ENCODE measurements at places on chromosomes 2 and 18.

GRCh38 chr2:19337202-19337601 is 21.2 kb downstream of the OSR1 start:
- DNase-seq = no peak

DNA sequence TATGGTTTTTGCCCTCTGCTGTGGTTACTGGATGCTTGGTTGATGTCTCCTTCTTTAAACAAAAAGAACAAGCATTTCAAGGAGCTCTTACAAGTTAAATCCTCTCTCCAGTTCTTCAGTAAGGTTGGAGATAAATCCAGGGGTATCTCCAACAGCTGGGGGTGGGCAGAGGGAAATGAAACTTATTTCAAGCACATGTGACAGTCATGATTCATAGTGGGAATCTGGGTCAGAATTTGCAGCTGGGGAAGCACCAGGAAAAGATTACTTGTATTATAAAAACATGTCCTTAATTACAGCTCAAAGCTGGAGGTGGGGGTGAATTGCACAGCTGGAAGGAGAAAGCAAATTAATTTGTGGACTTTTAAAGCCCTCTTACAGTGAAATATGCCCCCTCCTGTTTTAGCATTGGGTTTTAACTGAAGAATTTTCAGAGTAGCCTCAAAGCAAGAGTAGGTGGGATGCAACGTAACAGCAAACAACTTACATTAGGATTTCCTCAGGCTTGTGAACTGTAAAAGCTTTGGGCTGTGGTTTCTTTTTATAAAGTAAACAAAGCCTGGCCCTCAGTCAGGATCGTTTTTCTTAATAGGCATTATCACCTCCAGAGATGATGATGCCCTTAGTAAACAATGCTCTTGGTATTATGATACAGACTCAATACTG is 596.4 kb downstream of the NYAP2 start:
- DNase-seq = no peak

DNA sequence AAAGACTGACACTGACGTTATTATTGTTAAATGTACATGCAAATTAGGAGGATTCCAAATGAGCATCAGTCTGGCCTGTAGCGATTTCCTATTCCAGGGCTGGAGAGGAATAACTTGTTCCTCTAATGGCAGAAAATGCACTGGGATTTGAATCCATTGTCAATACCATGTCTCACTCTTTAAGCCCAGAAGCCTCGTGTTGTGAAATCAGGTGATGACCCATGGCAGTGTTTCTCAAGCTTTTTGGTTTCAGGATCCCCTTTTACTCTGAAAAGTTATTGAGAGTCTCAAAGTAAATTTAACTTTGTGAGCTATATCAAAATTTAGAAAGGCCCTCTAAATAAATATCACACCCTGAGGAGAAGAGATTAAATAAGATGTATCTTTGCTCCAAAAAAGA is 279.2 kb downstream of the GALR1 start:
- no peak for DNase-seq

GRCh38 chr18:33699372-33699771 is 121.4 kb downstream of the ASXL3 start:
- no peak for DNase-seq

DNA sequence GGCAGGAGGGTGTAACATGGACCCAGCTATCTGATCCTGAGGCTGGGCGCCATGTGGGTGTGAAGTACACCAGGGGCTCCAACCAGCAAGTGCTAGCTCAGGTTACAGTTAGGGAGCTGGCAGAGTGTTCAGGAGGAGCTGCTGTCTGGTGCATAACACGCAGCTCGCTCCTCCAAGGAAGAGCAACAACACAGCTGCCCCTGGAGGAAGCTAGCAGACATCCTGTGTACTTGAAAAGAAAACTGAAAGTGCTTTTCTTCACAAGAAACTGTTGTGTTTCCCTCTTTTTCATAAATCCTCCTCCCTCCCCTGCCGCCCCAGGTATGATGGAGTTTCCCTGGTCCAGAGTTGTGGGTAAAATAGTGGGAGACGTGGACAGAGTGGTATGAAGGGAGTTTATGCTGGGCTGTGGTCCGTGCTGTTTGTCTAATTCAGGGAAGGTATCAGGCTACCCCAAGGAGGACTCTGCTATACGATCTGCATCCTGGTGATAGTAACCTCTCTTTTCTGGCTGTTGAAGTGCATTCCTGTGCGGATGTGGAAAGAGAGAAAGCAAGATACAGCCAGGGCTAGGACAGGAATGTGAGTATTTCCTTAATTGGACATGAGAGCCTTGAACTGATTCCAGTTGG is 6.1 kb upstream of the LBH start:
- peak; percentile 62 for DNase-seq
